ENCODE measurements at places on chromosomes 6 and 20.
A peak's percentile ranks its signal among the peaks of the same experiment; 100 is the strongest.

DNA sequence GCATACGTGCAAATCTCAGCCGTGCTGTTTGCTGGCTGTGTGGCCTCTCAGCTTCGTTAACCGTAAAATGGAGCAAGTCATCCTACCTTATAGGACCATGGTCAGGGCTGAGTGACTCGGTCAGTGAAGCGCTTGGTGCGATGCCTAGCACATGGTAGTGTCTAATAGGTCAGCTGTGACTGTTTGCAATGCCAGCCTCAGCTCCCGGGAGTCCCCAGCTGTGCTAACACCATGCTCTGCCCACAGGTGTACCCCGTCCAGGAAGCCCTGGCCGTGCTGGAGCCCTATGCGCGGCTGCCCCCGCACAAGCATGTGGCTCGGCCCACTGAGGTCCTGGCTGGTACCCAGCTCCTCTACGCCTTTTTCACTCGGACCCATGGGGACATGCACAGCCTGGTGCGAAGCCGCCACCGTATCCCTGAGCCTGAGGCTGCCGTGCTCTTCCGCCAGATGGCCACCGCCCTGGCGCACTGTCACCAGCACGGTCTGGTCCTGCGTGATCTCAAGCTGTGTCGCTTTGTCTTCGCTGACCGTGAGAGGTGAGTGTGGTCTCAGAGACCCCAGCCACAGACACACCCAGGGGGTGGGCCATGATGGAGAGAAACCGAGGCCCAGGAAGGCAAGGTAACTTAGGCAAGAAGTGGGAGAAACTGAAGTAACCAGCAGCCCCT, 10.6 kb downstream of the TRIB3 start:
- no peak for DNase-seq

DNA sequence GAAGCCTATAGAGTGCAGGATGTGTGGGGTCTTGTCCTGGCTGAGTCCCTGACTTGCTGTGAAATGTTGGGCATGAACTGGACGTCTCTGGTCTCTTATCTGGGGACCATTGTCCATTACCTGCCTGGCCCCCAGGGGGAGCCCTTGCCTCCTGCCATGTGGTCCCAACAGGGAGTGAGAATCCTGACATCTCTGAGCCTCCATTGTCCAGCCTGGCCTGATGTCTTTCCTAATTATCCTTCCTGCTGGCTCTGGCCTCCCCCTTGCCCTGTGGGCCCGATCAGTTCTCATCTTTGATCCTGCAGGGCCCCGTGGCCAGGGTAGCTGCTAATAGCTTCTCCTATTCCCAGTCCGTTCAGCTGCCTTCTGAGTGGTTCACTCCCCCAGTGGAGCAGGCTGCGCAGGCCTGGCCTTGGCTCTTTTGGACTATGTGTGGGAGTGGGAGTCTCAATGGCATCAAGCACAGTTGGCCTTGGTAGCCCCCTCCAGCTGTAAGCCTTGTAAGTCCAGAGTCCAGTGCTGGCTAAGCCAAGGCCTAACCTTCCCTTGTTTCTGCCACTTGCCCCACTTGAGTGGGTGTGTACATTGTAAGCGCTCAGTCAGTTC, 77.9 kb upstream of the RALY start:
- no peak for DNase-seq

GRCh38 chr6:29504961-29505360, 17.2 kb upstream of the MAS1L start:
- no peak for DNase-seq

GRCh38 chr6:156113631-156114030, 658.0 kb upstream of the NOX3 start:
- no peak for DNase-seq

DNA sequence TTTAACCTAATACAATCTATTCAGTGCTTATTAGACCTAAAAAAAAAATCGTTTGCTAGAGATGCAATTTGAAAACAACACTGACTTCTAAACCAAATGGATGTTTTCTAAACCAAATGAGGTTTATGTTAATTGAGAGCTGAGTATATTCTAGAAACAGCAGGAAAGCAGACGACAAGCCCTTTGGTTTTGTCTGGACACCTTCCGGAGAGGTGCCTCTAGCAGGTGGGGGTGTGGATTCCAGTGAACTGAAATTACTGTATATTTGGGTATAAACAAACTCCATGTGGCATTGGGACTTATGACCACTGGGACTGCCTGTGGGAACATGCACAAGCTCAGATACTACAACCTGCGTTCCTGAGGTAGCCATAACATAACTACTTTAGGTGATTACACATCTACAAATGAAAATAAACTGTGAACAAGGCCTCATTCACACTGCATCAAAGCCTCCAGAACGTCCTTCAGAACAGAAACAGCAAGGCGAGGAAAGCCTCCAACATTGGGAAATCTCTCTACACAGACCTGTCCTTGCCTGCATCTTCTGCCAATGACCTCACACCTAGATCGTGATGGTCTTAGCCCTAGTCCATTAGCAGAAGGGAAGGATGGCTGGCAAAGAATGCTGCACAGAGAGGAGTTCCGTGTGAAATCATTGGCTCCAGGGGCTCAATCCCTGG, 206.8 kb upstream of the FOXQ1 start:
- DNase-seq = no peak

- DNase-seq = no peak
These were observed 127.4 kb downstream of the WDR27 start for GRCh38 chr6:169574420-169574819.

DNA sequence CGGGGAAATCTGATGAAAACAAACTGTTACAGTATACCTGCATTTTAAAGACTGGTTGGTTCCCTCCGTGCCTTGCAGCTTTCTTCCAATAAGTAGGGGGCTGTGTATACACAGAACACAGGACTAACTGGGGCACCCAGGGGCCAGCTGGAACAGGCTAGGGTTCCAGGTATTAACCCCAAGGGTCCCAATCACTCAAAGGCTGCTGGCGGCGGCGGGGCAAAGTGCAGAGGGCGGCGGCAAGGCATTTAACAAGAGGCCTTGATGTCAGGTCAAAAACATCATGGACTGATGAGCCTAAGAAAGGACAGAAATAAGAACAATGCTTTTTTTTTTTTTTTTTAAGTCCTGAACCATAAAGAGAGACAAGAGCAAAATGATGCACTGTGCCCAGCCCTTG, 2.5 kb downstream of the PMEPA1 start:
- no peak for DNase-seq

GRCh38 chr6:131167773-131168172, 32.5 kb downstream of the AKAP7 start:
- DNase-seq = no peak

GRCh38 chr20:47358039-47358671, 1.7 kb upstream of the ZMYND8 start:
- DNase-seq = no peak

- DNase-seq = no peak
These were observed 642 bp downstream of the GZF1 start for GRCh38 chr20:23362392-23363256.

DNA sequence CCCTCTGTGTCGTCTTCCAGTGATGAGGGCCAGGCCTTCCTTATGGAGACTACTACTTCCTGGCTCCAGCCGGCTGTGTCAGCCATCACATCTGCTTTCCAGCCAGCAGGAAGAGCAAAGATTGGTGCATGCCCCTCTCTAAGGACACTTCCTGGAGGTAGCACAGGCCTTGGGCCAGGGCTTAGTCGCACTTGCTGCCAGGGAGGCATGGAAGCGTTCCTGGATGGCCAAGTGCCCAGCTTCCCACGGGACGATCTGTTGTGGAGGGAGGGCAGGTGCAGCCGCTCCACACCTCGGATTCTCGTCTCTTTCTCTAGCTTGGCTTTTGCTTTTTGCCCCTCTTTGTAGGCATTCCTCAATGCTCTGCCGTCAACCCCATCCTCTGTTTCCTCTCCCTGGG, 11.9 kb downstream of the ERMARD start:
- no peak for DNase-seq

DNA sequence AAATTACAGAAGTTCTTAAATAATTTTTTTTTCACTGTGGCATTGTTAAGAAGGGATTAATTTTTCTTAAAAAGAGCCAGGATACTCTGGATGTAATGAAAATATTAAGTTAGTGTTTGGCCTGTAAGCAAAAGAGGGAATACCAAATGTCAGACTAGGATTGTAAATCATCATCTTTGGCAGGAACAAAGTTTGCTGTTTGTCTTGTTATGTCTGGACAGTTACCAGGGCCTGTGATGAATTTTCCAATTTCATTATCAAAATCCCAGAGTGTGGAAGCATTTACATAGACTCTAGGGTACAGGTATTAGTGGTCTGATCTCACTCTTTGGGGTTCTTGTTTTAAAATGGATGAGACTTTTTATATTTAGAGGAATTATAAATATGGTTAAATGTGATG, 26.1 kb downstream of the CEP57L1 start:
- DNase-seq = no peak

DNA sequence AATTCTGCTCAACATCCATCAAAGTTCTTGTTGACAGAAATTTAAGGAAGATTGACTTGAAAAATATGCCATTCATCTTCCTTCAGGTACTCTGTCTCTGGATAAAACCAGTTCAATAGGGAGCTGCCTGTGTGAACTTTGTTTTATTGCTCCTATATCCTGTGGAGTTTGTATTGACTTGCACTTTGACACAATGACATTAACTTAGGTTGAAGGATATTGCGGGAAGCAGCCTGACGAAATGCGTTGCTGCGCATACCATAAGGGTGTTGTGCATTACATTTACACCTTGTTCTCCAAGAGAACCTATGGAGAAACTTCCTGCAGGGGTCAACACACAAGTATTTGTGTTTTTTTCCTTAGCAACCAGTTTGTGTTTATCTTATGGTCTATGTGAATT, 185.4 kb upstream of the GRIK2 start:
- DNase-seq = no peak

DNA sequence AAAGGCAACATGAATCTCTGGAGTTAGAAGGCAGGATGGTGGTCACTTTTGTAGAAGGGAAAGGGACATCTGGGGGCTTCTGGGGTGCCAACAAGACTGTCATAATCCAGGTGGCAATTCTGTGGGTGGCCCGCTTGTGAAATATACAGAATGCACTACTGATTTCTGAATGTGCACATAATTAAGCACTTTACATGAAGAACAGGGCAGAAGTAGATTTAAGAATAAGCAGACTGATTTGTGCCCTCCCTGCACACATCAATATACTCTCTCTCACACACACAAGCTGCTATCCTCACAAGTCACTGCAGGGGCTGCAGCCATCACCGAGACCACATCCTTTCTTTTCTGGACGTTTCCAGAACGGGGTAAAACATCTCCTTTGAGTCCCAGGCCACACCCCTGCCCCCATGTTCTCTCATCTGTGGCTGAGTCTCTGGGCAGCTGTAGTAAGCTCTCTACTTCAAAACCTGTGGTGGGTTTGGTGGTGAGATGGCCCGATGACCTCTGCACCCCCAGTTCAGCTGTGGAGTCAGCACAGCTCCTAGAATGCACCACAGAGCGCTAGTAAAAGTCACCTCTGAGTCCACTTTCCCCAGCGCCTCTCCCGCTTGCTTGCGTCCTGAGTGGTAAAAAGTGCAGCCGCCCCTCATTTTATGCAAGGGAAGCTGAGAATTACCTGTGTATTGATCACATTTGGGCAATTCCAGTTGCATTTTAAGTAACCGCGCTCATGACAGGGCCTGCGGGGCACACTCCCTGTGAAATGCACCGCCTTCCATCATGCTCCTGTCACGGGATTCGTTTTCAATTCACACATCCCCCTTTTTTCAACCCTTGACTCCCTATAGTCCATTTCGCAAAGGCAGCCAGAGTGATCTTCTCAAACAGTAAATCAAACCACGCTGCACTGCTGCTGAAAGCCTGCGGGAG, 115.5 kb downstream of the NFATC2 start:
- DNase-seq = no peak

- no peak for DNase-seq
These were observed 501.4 kb downstream of the EPM2A start for GRCh38 chr6:145233955-145234354.

- DNase-seq = peak; percentile 2
These were observed 44.7 kb upstream of the ADIG start for GRCh38 chr20:38536310-38536709.

DNA sequence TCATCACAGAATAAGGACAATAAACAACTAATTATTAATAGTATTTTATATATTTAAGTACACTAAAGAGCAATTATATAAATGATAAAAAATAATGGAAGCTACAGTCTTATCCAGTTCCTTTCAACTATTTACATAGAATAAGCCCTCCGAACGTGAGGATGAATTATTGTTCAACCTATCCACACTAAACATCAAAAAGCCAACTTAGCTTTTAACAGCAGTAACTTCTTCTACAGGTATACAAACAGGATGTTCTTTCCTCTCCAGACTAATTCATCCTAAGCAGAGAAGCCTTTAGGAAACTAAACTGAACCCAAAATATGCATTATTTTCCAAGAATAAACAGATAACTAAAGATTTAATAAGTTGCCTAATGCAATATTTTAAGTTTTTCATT, 2.3 kb downstream of the FKBP5 start:
- no peak for DNase-seq
